Globus pallidus (tissue), 1 donor: ENCODE measurements at places on chromosomes 11 and 22.

DNA sequence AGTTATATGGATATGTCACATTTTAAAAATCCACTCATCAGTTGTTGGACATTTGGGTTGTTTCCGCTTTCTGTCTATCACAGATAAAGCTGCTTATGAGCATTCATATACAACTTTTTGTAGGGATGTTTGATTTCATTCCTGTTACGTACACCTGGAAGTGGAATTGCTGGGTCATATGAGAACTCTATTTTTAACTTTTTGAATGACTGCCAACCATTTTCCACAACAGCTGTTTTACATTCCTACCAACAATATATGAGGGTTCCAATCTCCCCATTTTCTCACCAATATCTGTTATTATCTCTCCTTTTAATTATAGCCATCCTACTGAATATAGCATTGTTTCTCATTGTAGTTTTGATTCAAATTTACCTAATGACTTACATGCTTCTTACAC, 172.0 kb downstream of the UVRAG start:
- DNase-seq = no peak

GRCh38 chr11:129385801-129386200, 10.2 kb downstream of the BARX2 start:
- no peak for DNase-seq

- DNase-seq = no peak
Observed at GRCh38 chr11:101331411-101331810, 201.8 kb upstream of the PGR start.

DNA sequence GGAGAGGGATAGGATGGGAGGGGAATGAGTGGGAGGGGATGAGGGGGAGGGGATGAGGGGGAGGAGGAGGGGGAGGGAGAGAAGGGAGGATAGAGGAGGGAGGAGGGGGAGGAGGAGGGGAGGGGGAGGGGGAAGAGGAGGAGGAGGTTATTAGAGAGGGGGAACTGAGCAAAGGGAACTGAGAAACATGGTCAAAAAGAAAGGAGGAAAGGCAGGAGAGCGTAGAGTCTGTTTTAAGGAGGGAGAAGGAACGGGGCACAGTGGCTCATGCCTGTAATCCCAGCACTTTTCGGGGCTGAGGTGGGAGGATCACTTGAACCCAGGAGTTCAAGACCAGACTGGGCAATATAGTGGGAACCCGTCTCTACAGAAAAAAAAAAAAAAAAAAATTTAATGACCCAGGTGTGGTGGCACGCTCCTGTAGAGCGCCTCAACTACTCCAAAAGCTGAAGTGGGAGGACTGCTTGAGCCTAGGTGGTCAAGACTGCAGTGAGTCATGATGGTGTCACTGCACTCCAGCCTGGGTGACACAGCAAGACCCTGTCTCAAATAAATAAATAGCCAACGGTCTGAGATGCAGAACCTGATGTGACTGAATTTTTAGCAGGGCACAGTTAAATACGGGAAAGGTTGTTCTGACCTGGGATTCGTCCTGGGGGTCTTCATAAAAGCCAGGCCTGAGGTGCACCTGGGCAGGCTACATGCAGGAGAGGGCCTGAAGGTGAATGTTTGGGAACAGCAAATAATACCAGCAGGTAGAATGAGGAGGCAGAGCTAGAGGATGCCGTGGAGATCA, 4.0 kb downstream of the B3GNT6 start:
- no peak for DNase-seq

DNA sequence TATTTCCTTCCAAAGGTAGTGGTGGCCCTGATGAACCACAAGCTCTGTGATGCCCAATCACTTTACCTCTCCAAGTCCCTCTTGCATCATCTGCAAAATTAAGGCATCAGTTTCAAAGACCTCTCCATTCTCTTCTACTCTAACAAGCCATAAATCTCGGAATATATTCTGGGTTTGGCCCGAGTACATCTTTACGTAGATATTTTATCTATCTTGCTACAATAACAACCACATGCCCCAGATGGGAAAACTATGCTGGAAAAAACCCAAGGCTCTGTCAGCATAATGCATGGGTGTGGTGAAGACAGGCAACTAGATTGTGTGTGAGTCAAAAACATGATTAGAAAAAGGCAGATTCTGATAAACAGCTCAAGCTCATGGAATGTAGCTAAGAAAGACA, 228.2 kb upstream of the BLID start:
- DNase-seq = no peak

DNA sequence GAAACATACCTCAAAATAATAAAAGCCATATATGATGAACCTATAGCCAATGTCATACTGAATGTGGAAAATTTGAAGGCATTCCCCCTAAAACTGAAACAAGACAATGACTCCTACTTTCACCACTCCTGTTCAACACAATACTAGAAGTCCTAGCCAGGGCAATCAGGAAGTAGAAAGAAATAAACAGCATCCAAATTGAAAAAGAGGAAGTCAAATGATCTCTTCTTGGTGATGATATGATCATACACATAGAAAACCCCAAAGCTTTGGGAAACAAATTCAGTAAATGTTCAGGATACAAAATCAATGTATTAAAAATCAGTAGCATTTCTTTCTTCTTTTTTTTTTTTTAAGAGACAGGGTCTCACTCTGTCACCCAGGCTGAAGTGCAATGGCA, 109.9 kb downstream of the DLG2 start:
- no peak for DNase-seq

DNA sequence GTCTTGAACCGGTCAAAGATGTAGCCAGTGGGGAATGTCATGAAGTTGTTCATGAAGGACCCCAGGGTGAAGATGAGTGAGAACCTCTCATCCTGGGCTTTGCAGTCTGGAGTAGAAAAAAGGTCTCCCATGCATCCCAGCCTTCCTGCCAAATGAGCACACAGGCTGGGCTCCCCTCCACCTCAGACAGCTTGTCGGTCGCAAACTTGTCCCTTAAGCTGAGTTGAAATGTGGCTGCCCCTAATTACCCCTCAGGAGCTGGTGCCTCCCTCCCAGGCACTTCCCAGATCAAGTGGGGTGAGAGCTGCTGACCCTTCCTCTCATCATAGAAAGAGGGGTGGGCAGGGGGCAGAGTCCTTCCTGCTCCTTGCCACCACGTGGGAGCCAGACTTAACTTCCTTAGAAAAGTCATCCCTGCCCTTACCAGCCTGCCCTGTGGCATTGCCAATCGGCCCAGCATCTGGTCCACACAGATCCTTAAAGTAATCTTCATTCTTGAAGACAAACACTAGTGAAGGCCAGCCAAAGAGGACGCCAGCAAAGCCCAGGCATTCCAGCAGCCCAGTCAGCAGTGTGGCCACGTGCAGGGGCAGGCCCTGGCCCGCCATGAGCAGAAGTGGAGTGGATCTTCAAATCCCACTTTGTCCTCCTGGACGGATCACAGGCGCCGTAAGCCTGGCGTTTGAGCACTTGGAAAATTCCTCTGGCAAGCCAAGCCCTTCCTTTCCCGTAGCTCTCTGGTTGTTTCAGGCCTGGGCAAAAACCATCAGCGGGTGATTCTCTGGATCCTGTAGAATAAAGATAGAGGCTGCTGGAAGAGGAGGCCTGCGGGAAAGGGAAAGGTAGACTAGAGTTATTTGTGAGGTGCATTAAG, 1.1 kb downstream of the SLC43A3 start:
- DNase-seq = no peak
